Urinary bladder (tissue), 4 donors: ENCODE measurements at places on chromosomes 7 and 10.

DNA sequence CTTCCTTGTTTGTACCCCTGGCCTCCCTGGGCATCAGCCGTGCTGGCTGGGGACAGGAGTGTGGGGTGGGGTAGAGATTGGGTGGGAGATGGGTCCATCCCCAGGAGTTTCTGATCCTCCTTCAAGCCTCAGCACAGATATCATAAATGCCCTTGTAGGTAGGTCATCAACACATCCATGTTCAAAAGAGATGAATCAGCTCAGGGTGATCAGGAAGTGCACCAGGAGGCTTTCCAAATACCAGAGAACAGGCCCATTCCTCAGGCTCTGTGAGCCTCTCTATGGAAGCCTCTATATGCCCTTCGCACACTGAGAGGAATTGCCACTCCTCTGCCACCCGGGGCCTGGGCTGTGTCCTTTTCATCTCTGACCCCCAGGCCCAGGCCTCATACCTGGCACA, 31.9 kb upstream of the ADCYAP1R1 start:
- no peak for DNase-seq

DNA sequence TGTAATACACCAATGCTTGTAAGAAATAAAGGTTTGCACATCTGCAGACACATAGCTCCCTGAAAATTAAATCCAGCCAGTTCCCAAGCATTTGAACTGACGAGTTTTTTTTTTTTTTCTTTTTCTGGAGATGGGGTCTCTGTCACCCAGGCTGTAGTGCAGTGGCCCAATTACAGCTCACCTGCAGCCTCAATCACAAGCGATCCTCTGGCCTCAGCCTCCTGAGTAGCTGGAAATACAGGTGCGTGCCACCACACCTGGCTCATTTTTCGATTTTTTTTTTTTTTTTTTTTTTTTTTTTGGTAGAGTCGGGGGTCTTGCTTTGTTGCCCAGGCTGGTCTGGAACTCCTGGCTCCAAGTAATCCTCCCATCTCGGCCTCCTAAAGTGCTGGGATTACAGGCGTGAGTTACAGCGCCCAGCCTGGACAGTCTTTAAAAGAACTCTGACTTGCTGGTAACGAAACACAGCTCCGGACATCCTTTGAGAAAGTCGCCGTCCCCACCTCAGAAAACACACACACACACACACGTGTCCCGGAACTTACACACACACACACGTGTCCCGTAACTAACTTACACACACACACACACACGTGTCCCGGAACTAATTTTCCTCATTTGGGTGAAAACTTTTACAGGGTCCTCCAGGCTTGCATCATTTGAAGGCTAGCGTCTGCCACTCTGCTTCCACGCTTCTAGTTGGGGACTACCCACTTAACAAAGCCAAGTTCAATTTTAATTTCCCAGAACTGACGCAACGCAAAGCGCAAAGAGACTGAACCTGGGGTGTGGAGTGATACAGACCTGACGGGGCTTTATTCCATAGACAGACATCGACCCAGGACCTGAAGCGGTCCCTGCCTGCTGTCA, 18.6 kb downstream of the OCM2 start:
- peak; percentile 0 for DNase-seq

GRCh38 chr7:107563081-107563774, 492 bp downstream of the COG5 start:
- DNase-seq: peak; percentile 43

- DNase-seq: no peak
Observed at GRCh38 chr7:7519056-7519455, 16.6 kb downstream of the COL28A1 start.
